Sciatic nerve (tissue), 2 donors: ENCODE measurements at places on chromosomes 5 and 9. TPM values are rescaled to one million over a fixed set of nuclear protein-coding genes. Genes with fewer than 3 reads are reported as not detected.
A peak's percentile ranks its signal among the peaks of the same experiment; 100 is the strongest.

Gene CFAP157
- total RNA-seq: 0.80 TPM

Gene LHX3
- total RNA-seq: not detected

Gene QRFP
- not detected for total RNA-seq

Gene SLC27A6
- 57.2 TPM for total RNA-seq

Gene PPWD1
- 47.1 TPM for total RNA-seq

Gene PRRX2
- total RNA-seq: 13.2 TPM

Gene SOHLH1
- not detected for total RNA-seq

Gene IL4
- total RNA-seq: not detected

Gene IFNA13
- total RNA-seq: not detected

Gene GPRIN1
- 0.53 TPM for total RNA-seq

GRCh38 chr9:130883479-130883878 lies 13.1 kb downstream of the QRFP start:
- DNase-seq: no peak

- DNase-seq: no peak
Measured at GRCh38 chr5:1936413-1936812, 53.7 kb upstream of the IRX4 start.

DNA sequence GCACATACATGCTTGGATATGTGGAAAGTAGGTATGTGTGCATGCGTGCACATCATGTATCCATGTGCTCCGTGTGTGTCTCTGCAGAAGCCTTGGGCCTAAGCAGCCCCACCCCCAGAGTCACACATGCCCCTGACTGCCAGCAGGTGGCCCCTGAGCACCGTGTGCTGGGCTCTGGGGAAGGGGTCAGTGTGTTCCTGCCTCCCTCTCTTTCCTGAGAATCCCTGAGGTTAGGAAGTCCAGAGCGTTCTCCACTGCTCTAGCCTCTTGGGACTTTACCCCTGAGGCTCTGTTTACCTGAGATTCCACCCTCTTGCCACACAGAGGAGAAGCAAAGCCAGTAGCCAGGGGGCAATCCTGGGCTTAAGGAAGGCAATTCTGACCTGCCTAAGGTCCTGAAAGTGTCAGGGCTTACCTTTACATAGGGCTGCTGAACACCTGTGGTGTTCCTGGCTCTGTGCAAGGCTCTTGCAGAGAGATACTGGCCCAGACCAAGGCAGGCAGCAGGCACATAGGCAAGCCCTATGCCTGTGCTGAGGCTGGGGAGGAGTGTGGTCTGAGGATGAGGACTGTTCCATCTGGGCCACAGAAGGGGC lies 207.3 kb downstream of the TMEM38B start:
- no peak for DNase-seq

- DNase-seq: no peak
Measured at GRCh38 chr5:146644831-146645230, 128.8 kb upstream of the GPR151 start.

DNA sequence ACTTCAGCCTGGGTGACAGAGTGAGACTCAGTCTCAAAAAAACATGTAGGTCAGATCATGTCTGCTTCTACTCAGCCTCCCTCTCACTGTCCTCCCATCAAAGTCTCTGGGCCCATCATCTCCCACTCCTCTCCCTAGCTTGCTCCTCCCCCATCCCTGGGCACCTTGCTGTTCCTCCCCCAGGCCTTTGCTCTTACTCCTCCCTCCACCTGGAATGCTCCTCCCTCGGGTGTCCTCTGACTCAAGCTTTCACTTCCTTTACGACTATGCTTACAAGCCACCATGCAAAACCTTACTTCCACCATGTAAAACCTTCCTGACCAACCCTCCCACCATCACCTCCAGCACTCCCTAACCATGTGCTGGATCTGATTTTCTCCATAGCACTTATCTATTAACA lies 51.5 kb downstream of the MTMR12 start:
- DNase-seq: no peak

DNA sequence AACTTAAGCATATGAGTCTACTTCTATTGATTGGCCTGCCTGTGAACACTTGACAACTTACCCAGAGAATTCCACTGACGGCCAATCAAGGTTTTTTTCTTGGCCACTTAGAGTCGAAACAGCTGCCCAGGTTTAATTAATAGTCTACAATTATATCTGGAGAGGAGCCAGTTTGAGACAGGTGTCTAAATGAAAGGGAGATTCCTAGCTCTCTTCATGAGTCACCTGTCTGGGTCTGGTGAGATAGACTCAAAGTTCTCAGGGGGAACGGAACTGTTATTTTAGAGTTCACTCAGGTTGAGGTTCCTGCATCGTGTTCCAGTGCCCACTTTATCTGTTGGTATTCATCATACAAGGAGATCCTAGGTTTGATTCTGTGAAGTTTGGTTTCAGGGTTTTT lies 111.0 kb downstream of the CD180 start:
- DNase-seq: no peak

DNA sequence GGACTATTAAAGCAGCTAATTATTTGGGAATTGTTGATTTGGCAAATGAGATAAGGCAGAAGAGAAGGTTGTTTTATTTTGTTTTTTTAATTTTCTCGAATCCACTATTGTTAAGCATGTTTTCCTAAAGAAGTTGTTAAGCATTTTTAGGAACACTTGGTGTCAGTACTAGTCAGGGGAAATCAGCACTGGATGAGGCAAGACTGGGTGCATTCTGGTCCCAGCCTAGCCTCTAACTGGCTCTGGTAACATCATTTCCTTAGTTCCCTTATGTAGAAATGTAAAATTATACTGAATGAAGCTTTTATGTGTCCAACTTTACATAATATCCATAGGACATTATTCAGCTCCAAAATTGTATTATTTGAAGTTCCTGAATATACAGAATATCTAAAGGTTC lies 196.1 kb downstream of the PCSK5 start:
- DNase-seq: no peak

DNA sequence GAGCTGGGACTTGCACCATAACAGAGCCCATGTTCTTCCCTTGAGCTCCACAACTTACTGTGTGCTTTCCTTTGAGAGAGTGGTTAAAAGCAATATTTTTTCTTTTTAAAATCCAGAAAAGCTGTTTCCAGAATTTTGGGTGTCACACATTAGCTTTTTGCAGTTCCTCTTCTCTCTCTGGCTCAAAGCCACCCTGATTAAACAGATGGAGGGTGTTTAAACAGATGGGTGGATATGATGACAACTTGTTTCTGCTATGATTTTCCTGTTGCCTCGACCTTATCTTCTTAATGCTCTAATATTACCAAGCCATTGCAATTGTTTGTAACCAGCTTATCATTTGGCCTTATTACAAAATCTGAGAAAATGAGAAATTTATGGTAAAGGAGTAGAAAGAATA lies 22.9 kb upstream of the CFAP95 start:
- no peak for DNase-seq

- peak; percentile 85 for DNase-seq
Measured at GRCh38 chr5:179793468-179794139, at the start of gene LTC4S. Gene LTC4S (plus strand): TSS chr5:179793986. CDS start chr5:179794081, 95 bp downstream.

DNA sequence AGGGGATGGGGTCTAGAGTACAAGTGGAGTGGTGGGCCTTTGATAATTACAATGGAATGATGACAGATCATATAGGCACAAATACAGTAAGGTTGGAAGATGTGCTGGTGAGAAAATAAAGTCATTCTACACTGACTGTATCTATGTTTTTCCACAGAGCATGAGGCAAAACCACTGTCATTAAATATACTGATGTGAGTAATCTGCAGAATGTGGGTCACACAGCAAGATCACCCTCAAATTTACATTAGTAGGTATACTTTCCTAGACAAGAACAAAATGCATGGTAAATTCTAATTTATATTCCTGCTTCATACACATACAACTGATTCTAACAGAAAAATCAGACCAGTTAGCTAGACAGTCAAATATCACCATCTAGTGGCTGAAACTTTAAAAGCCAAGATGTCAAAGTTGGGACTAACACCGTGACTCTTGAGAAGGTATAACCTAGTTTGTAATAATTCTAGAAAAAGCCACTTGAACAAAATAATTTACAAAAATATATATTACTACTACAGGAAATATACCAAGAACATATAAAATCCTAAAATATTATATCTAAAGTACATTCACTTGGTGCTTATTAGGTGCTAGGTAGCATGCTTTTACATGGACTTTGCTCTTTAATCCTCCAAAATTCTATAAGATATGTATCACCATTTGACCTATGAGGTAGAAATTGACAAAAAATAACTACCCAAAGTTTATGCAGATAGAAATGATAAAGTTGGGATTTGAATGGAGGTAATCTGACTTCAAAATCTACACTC lies 19.5 kb downstream of the TTC33 start:
- no peak for DNase-seq

DNA sequence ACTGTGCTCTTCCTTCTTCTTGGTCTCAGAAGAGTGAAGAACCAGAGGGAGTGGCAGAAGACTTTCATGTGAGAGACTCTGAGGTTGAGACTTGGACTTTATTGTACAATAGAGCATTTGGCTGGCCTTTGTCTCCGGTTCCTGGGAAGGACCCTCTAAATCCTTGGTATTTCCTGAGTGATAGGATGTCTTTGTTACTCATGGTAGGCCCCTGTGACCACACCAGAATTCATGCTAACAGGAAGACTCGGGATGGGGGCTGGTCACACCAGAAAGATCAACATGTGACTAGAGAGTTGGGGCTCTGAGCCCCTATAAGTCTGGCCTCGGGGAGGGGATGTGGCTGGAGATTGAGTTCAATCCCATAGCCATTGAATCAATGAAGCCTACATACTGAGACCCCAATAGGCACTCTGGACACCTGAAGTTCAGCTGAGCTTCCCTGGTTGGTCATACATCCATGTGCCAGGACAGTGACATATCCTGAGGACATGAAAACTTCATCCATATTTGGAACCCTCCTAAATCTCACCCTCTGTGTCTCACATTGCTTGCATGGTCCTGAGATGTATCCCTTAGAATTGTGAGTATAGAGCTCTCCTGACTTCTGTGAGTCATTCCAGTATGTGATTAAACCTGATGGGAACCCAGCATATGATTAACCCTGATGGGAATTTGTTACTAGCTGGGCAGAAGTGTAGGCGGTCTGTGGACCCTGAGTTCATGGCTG lies 201.7 kb downstream of the GADD45G start:
- DNase-seq: no peak

DNA sequence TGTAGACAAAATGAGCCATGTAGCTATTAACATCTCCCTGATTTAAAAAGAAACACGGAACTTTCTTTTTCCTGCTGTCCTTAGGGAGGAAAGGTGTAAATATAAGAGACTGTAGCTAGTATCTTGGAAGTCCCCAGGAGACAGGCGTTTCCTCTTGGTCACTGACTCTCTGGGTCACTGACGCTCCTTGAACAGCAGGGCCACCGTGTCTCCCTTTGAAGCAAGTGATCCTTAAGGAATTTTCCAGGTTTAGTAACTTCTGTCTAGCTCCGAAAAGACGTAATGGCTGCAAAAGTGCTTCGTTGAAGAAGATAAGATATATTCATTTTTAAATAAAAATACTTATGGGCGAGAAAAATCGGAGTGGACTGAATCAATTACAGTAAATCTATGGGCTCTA lies 745 bp upstream of the CLTA start:
- DNase-seq: no peak

- no peak for DNase-seq
Measured at GRCh38 chr9:120091206-120091605, 488.8 kb downstream of the CDK5RAP2 start.

DNA sequence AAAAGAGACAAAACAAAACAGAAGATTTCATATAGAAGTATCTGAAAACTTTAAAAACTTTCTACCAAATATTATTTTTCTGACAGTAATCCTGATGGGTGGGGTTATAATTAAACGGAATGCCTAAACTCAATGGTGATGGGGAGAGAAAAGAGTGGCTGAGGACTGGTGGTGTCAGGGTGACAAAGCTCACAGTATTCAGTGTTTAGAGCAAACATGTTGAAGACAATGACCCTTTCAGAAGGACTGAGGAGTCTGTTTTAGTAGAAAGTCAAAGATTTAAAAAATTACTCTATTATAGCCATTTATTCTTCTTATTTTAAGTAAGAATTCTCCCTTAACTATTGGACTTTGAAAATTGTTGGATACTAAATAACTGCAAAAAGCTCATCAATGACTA lies 1144.0 kb downstream of the TAF11L14 start:
- no peak for DNase-seq

DNA sequence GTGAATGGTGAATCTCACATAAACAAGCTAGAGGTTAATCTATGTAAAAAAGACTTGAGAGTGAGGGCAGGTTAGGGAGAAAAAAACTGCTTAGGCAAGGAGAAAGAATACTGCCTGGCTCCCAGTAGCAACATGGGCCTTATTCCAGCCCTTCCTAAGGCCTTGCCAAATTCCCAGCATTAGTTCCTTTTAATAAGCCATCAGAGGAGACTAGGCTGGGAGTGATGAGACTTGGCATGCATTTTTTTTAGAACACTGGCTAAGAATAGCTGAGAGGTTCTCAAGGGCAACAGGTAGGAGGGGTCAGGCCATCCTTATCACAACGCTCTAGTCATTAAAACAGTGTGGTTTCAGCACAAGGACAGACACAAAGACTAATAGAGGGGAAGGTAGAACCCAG lies 20.9 kb upstream of the ZBTB43 start:
- DNase-seq: no peak

DNA sequence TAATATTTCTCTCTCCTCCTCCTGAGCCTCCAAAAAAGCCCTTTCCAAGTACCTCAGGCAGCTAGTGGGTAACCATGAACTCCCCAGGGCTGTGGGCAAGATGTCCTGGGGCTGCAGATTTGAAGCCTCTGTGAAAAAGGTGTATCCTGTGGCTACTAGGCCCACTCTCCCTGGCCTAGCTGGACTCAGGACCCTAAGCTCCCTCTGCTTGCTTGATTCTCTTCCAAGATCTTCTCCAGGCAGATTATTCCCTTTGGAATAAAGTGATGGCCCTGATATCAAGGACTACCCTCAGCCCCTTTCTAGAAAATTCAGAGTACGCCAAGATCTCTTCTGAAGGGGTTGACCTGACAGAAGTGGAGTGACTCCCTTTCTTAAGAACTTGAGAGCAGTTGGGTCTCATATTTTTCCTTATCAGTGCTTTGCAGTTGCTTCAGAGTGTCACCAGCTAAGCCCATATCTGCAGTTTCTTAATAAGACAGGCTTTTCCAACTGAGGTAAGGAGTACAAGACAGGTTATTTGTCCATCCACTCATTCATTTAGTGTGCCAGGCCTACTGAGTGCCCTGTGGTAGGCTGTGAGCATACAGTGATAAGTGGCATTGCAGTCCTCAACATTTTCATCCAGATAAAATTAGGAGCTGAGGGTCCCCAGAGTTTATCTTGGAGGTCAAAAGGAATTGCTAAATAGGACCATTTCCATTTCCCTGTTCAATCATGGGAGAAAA lies 42.5 kb downstream of the CYSTM1 start:
- DNase-seq: no peak

DNA sequence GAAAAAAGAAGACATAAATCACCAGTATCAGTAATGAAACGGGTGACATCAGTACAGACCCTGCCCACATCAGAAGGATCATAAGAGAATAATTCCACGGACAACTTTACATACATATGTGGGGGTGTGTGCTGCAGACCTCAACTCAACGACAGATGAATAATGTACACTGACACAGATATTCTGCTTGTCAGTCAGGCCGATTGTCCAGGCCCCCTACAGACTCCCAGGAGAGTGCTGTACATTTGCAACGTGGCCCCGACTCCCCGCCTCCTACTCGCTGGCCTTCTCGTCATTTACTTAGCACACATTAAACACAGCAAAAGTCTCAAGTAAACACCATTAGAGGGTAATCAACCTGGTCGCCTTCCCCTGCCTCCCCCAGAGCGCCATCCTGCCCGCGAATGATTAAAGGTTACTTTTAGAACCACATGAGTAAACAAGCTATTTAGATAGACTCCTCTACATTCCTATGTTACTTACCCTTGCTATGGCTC lies 3.5 kb upstream of the TMED9 start:
- DNase-seq: no peak

GRCh38 chr5:71925608-71926091 lies 181.6 kb upstream of the MAP1B start:
- DNase-seq: no peak

- no peak for DNase-seq
Measured at GRCh38 chr5:34957857-34958690, 28.7 kb downstream of the DNAJC21 start.
